Stimulated activated CD4-positive, alpha-beta T cell treated with anti-CD3 and anti-CD28 coated beads, Interleukin-2, amount 100 ng/mL, for 24 hours (primary cell): ENCODE measurements at places on chromosomes 1 and 21.

DNA sequence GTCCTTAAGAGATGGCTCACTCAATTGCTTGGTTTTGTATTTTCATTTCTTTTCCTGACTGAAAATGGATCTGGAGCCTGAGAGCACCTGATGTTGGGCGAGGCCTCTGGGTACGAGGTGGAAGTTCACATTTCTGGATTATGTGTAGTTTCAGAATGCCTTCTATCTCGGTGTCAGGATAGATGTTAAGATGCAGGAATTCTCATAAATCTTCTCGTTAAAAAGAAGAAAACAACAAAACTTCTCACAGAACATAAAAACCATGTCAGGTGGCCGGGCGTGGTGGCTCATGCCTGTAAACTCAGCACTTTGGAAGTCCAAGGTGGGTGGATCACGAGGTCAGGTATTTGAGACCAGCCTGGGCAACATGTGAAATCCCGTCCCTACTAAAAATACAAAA is 101.8 kb downstream of the RHOU start:
- no peak for DNase-seq

DNA sequence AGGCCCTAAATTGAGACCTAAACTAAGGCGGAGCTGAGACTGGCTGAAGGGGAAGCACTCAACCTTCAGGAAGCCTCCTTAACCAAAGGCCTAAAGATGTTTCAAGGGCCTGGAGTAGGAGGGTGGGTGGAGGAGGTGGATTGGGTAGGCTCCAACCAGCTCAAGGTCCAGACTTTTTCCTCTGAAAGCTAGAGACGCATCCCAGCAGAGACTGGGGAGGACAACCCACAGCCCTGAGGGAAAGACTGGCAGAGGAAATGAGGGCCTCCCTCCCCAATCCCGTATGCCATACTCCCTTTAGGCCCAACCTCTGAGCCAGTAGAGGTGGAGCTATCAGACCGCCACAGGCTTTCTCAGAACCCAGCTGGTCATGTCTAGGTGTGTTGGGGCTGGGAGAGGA is 1.1 kb downstream of the ECM1 start:
- DNase-seq, result no peak

GRCh38 chr1:225653463-225654276 is 747 bp upstream of the ENAH start:
- DNase-seq, result peak; percentile 46

- no peak for DNase-seq
Measured at GRCh38 chr1:4932311-4933030, 278.1 kb downstream of the AJAP1 start.

GRCh38 chr1:175200678-175201521 is 8.3 kb upstream of the KIAA0040 start:
- DNase-seq, result no peak

DNA sequence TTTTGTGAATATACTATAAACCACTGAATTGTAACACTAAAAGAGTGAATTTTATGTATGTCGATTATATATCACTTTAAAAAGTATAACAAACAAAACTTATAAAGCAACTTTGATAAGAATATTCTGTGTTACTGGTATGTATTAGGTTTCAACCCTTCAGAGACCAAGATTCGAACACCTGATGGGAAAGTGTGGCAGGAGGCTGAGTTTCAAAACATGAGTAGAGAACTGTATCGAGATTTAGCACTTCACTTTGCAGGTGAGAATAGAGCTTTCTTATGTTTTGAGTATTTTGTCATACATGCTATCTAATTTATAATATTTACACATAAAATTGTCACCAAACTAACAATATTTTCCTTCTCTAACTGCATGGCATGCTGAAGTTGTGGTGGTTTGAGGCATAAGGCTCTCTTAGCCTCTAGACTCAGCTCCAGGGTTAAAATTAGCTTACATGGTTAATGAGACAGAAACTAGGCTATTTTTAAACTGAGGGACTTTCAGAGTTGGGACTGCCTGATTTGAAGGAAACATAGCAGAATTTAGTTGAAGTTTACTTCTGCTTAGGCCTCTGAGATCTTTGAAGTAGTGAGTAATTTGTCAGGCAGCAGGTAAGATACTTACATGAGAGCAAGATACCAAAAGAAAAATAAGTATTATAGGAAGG is 48.6 kb downstream of the CEP350 start:
- DNase-seq, result no peak

DNA sequence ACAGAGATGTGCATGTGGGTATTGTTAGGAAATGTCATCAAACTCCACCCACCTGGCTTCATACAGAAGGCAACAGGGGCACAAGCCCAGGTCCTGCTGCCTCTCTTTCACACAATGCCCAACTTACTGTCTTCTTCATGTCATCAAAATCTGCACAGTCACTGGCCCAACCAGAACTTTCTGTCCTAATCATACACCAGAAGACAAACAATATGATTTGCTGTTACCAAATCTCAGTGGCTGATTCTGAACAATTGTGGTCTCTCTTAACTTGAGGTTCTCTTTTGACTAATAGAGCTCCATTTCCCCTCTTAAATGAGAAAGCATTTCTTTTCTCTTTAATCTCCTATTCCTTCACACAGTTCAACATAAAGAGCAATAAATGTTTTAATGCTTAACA is 7.7 kb downstream of the HSD3B2 start:
- no peak for DNase-seq

GRCh38 chr1:179089827-179090482 is 8.1 kb downstream of the TOR3A start:
- no peak for DNase-seq

- DNase-seq, result peak; percentile 76
Measured at GRCh38 chr1:175338387-175339135, 146.0 kb upstream of the KIAA0040 start.

DNA sequence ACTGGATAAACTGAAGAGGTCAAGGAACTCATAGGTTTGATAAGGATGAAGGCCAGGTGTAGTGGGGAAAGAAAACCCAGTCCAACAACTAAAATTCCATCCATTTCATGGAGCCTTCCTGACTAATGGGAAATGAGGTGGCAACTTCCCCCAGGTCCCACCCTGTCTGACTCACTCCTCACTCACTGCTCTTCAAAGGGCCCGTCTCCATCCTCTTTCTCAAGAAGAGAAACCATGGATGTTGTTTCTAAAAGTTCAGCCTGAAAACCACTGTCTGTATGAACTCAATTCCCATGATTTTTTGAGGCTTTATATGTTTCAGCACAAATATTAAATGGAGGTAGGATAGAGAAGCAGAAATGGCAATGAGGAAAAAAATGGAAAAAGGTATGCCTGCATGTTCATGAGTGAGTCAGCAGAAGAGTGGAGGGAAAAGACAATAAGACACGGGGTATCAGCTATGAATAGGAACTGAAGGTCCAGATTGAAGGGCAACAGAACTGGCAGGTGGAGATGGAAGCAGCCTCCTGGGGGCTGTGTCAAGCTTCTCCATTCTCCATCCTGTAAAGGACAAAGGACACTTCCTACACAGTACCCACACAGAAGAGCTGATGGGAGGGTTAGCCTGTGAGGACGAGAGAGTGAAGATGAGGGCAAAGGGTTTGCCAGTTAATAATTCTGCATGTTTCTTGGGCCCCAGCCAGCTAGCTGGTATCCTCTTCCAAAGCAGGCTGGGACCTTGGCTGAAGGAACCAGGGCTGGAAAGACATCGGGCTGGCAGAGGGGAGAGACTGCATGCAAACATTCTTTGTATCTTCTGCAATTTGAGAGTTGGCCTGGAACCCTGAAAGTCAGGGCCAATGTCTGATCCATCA is 5.5 kb upstream of the ELOVL1 start:
- DNase-seq, result no peak

- no peak for DNase-seq
Measured at GRCh38 chr1:40344597-40344996, 27.5 kb upstream of the COL9A2 start.

DNA sequence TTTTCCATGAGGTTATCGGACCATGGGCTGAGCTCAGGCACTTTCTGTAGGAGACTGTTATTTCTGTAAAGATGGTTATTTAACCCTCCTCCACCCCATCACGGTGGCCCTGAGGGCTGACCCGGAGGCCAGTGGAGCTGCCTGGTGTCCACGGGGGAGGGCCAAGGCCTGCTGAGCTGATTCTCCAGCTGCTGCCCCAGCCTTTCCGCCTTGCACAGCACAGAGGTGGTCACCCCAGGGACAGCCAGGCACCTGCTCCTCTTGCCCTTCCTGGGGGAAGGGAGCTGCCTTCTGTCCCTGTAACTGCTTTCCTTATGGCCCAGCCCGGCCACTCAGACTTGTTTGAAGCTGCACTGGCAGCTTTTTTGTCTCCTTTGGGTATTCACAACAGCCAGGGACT is 2.6 kb upstream of the CCDC28B start:
- no peak for DNase-seq

GRCh38 chr1:58768971-58769808 is 14.7 kb downstream of the JUN start:
- DNase-seq, result peak; percentile 67

- DNase-seq, result no peak
Measured at GRCh38 chr1:43602990-43603389, 47.0 kb upstream of the KDM4A start.

DNA sequence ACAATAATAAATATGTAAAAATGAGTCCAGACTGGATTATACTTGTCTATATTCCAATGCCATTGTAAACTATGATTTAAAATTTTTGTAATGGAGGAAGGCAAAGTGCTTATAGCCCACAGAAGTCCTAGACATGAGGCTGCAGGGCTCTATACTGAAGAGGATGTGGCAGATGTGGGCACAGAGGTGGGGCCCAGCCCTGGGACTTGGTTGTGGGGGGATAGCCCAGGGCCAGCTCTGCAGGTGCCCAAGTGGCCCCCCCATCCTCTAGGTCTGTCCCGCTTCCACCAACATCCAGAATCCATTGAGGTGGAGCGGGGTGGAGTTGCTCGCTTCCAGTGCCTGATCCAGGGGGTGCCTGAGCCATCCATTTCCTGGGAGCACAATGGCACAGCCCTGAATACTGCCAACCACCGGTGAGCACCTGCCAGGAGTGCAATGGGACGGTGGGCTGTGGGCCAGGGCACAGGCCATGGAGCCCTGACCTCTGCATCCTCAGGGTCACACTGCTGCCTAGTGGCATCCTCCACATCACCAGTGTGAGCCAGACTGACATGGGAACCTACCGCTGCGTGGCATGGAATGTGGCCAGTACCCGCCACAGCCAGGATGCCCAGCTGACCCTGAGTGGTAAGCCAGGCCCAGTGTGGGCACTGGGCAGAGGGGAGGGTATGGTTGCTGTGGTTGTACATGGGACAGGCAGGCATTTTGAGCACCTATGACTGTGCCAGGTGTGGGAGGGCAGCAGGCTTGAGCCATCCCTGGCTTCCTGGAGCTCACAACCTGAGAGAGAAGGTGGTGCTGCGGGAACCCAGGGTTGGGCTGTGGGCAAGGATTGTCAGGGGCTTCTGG is 21.0 kb downstream of the SLC27A3 start:
- no peak for DNase-seq

DNA sequence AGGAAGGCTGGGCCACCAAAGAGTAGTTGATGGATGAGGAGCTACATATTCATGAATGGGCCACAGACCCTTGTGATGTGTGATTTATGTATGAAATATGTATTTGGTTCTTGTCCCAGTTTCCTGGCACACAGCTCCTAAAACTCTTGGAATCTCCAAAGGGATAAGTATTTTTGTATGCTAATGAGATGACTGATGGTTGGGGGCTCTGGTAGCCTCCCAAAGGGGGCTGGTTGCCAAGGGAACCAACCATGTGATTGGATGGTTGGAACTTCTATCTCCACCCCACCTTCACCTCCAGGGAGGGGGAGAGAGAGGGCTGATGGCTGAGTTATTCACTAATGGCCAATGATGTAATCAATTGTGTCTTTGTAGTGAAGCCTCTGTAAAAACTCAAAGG is 77.1 kb downstream of the ZNF281 start:
- DNase-seq, result no peak

DNA sequence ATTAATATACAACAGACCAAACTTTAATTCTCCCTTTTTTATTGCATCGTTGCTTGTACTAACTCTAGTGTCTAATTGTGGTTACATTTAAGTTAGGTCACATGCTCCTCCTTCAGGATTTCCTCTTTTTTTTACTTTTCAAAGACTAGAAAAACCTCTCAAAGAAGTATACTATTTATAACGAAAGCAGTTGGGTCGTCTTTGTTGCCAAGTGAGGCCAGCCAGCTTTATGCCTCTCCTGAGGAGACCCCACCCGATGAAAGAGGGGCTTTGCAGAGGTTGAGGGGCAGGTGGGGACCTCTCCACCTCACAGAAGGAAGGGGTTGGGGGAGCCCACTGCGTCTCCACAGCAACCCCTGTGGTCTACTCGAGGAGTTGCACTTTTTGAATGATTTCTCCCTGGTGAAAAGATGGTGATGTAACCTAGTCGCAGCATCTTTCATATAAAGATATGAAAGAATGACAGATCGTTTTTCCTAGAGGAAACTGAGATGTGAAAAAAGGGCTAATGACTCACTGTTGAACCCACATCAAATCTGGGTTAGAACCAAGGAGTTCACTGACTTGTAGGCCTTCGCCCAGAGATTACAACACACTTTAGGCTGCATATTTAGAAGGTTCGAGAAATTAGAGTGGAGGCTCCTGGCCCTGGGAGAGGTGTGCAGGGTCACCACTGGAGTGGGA is 6.4 kb downstream of the TGFB2 start:
- DNase-seq, result peak; percentile 20

DNA sequence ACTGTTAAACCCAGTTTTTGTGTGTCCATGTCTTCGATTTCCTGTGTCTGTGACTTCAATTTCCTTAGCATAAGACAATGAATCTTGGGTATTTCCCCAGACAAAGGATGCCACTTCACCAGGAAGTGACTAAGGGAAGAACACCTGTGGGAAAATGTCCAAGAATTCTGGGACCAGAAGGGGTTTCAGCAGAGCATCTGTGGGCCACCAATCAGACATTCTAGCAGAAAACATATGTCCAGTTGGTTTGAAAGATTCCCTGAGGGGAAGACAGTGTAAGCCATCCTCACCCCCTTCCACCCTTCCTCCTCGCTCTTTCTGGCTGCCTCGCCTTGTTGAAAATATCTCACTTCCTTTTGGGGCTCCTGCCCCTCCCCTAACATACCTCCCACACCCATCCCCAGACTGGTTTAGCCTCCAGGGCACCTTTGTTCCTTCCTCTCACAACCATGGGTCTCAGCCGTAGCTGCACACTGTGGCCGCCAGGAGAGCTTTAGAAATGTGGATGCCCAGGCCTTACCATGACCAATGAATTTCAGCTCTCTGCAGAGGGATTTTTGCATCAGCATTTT is 25.5 kb upstream of the IFNAR1 start:
- peak; percentile 45 for DNase-seq

GRCh38 chr1:198499588-198499987 is 40.9 kb downstream of the ATP6V1G3 start:
- DNase-seq, result no peak

DNA sequence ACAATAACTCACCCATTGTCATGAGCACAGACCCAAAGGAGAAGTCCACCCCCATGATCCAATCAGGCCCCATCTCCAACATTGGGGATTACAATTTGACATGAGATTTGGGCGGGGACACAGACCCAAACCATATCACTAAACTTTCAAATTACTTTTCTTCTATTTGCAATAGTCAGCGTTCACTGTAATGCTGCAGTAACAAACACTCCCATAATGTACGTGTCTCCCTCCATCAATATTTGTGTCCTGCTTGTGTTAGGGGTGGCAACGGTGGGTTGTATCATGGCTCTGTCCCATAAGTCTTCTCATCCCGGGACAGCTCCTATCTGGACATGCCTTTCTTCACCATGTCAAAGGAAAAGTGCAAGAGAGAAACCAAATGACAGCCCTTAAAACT is 26.2 kb downstream of the TFF3 start:
- no peak for DNase-seq

- no peak for DNase-seq
Measured at GRCh38 chr1:53592985-53593757, 134.0 kb downstream of the DMRTB1 start.

- no peak for DNase-seq
Measured at GRCh38 chr1:245216366-245217115, 61.8 kb downstream of the KIF26B start.

- no peak for DNase-seq
Measured at GRCh38 chr1:54872036-54872331, 15.0 kb downstream of the DHCR24 start.
